HAP-1 (cell line): ENCODE measurements at places on chromosomes 4 and X.

DNA sequence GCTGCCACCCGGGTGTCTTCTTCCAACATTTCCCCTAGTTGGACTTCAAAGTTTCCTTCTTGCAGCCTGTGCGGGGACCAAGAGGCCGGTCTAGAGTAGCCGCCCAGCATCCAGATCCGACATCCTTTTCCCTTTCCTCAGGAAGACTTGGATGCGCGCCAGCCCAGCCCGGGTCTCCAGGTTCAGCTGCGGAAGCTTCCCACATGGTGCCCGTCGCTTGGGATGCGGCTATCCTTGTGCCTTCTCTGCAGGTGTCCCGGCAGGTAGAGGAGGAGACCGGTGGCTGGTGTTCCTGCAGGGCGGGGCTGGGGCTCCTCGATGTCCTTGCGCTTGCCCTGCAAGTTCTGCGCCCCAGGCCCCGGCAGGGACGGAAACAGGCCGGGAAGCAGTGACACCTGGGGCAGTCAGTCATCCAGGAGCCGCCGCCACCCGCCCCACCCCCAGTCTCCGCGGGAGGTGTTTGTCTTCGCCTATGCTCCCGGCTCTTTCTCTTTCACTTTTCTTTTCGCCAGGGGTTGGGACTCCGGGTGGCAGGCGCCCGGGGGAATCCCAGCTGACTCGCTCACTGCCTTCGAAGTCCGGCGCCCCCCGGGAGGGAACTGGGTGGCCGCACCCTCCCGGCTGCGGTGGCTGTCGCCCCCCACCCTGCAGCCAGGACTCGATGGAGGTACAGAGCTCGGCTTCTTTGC, at the start of gene IL15:
Gene IL15 (plus strand): TSS at position 502 of the 689 bp plus-strand sequence. CDS start 82,882 bp downstream, outside the sequence.
- DNase-seq: peak; percentile 45

DNA sequence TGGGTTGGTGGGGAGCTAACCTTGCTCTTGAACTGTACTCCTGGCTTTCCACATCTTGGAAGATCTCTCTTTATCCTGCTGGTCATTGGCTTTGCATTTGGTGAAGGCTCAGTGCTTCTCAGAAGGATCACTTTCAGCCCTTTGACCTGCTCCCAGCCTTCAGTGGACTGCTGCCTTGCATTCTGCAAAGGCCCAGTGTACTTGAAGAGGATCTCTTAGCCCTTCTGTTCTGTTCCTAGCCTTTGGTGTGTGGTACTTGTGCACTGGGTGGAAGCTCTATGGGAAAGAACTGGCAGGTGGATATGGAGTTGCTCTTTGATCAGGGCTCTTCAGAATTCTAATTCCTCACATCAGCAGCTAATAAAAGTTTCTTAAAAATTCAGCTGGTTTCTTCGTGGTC, 46.5 kb downstream of the FGF2 start:
- DNase-seq: no peak

DNA sequence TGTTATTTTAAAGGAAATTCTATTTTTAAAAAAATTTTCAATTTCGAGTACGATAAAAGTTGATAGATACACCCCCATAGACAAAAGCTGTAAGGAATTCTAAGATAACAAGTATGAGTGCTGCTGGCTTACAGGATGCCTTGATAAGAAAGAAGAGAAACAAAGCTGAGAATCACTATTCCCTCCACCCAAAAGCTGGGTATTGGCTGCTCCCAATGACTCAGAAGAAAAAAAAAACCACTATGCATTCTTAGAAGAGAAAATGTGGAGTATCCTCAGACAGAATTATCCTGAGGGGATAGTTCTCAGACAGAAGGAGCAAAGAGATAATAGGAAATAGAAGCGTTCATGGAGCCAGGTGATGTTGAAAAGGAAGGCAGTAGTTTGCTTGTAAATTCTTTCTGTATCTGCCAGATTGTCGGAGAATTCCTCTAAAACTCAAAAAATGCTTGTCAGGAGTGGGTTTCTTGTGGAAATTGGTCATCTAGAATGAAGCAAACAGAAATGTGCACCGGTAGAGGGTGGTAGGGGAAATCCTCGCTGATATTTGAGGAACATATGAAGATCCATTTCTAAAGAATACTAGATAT, 217.5 kb upstream of the ADAMTS3 start:
- DNase-seq: no peak

- no peak for DNase-seq
These were observed 32.0 kb upstream of the STS start for GRCh38 chrX:7115557-7115956.

- no peak for DNase-seq
These were observed 26.2 kb downstream of the DLG3 start for GRCh38 chrX:70470850-70471289.

GRCh38 chr4:23194751-23195150, 502.0 kb downstream of the GBA3 start:
- DNase-seq: no peak

DNA sequence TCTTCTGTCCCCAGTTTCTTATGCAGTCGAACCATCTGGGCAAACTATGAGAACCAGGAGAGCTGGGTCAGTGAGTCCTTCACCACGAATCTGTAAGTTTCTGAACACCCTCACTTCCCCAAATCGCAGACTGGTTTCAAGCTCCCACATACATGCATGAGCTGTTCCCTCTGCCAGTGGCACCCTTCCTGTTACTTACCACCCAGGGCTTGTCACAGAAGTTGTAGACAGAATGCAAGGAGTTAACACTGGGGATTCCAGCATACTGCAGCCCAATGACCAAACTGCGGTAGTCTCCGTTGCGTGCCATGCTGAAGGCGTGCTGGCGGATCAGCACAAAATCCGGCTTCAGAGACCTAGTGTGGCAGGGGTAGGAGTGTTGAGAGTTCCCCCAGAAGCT, 14.6 kb downstream of the SYN1 start:
- DNase-seq: no peak

GRCh38 chr4:55385201-55385649, 10.5 kb upstream of the TMEM165 start:
- DNase-seq: no peak

DNA sequence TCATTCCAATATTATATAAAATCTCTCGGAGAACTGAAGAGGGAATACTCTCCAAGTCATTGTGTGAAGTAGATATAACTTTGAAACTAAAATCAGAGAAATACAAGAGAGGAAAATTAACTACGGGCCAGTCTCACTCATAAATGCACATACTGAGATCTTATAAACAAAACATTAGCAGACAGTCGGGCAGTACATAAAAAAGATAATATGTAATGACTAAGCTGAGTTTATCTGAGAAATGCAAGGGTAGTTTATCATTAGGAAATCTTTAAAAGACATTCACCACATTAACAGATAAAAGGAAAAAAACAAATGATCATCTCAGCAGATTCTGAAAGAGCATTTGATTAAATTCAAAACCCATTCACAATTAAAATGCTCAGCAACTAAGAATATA, 116.7 kb downstream of the NYX start:
- no peak for DNase-seq

GRCh38 chr4:74174421-74174820, 16.5 kb downstream of the MTHFD2L start:
- no peak for DNase-seq

GRCh38 chr4:122602277-122603142, 18.4 kb downstream of the IL21 start:
- peak; percentile 17 for DNase-seq

- DNase-seq: no peak
These were observed 202.0 kb upstream of the GRID2 start for GRCh38 chr4:92101737-92102172.

DNA sequence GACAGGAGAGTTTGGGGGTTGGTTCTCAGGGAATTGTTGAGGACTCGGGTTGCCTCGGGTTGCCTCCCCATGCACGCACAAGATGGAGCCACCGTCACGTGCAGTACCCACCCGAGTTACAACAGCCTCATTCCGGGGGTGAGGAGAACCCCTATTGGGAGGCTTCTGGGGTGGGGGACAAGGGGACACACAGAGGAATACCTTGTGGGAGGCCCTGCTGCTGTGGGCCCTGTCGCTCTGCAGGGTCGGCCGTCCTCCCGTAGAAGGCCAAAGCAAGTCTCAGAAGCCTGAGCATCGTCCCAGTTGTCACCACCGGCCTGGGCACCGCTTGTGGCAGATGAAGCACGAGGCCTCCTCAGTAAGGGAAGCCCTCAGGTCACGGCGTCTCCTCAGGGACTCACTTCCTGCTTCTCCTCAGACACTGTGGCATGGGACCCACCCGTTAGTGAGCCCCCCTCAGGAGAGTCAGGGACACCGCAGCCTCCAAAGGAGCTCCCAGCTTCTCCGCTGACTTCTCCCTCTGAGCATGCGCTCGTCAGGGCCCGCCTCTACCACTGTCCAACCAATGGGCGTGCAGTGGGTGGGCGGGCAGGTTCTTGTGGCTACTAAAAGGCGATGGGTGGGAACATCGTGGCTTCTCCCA, at the start of gene CT55:
Gene CT55 (minus strand): TSS at position 522 of the 643 bp plus-strand sequence. CDS start 227 bp downstream, at position 295.
- peak; percentile 19 for DNase-seq

DNA sequence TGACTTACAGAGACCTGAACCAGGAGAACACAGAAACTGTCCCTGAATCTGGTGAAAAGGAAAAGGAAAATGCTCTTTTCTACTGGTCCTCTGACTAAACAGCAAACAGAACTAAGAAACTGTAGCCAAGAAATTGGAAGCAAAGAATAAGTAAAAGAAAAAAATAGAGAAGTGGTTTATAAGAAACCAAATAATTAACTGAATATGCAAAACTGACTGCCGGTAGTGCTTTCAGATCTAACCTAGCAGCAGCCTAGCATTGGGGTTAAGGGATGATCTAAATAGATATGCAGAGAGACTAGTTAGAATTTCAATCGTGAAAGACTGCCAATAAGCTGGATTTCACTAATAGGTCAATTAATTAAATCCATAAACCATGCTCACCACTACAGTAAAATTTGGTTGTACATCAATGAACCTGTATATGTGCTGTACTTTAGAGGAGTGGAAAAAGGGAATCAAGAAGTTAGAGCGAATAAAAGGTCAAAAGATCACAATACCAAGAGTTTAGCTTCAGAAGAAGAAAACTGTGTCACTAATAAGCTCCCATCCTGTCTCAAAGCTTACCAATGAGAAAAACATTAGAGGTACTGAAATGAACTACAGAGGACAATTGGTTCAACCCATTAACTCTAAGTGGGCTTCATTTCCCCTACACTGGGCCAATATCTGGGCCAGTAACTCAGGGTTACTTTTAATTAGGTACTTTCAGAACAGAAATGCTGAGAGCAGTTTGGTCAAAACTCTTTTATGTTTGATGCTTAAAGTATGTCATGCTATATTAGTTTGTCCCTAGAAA, 53.6 kb downstream of the KLHL13 start:
- no peak for DNase-seq

DNA sequence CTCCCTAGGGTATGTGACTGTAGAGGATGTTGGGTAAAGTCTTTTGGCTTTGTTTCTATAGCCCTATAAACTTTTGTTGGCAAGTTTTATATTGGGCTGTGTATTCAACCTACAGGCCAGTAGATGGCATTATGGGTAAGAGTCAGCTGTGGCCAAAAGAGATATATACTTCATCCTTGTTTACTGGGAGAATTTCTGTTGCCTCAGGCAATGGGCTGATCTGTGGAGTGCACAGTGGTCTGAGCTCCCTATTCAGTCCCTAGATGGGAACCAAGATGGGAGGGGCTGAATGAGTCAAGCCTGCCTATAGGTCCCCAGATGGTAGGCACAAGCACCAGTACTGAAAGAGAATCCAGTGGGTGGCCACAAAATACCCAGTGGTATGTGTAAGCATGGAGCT, 580.6 kb downstream of the EPHA5 start:
- peak; percentile 62 for DNase-seq

- DNase-seq: no peak
These were observed 148.4 kb downstream of the AR start for GRCh38 chrX:67692246-67692645.

DNA sequence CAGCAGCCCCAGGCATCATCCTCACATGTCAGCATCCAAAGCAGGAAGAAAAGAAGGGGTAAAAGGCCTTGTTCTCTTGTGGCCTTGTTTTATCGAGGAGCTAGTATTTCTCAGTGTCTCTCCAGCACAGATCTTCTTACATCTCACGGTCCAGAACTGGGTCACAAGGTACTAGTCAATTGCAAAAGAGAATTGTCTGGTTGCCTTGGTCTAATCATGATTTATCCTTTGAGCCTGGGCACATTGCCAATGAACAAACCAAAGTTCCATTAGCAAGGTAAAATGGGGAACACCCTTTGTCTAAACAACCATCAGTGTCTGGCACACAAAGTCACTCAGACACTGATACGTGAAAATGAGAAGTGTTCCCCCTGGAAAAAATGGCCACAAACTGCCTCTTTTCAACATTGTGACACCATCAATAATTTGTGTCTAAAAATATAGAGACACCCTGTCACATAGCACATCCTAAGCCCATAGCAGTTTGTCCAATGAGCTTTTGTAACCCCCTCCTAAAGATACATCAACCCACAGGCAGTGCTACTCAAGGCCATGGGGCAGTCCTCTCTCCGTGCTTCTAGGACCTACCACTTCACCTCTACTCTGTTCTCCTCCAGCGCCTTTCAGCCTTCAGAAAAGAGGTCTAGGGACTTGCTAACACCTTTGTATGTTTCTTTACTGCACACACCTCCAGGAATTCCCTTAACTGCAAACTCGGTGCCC, 534.4 kb downstream of the MID1IP1 start:
- DNase-seq: no peak

GRCh38 chrX:19121898-19122640, at the start of gene ADGRG2:
Gene ADGRG2 (minus strand): TSS chrX:19122468. CDS start chrX:19068834, 53,634 bp downstream.
- peak; percentile 51 for DNase-seq

DNA sequence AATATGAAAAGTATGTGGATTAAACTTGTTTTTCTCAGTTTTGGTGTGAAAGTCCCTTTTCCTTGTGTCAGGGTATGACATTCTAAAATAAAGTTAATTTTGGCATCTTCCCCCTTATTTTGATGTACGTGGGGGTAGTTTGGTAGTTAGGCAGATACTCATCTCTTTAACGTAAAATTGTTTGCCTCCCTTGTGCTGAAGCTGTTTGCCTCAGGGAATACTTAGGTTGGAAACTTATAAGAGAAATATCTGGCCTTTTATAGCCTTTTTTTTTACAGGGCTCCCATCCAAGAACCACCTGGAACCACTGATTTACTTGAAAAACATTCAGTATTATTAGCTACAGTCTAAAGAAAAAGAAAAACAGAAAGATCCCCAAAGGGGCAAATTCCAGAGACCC, 85.5 kb downstream of the PHEX start:
- DNase-seq: no peak

- DNase-seq: no peak
These were observed 67.3 kb downstream of the SHISA3 start for GRCh38 chr4:42464550-42465094.

DNA sequence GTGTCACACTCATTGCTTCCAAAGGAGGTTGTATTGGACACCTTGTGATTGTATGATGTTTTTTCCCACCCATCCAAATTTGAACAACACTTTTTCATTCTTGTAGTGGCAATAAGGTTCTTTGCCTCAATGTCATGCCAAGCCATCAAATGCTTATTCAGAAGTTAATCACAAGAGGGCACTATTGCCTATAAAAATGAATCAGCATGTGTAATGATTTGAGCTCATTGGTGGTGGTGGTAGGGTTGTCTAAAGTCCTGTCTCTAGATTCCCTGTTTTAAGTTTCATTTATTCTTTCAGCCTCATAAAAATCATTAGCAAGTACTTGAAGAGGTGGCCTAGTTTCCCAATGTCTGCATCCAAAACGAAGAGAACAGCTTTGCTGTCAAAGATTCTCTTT, 37.0 kb downstream of the IRS4 start:
- no peak for DNase-seq

GRCh38 chrX:106898462-106898861, 4.7 kb downstream of the RIPPLY1 start:
- DNase-seq: peak; percentile 33
